A549 treated with CpdA at 1 μM for 4 hours (cell line): ENCODE measurements at places on chromosomes 7 and 10. TPM values are rescaled to one million over a fixed set of nuclear protein-coding genes. Genes with fewer than 3 reads are reported as not detected.

SAMD9L gene
- 0.47 to 1.0 TPM (median 0.75 TPM) in 5 replicates for total RNA-seq

NEURL1 gene
- 0.21 to 0.54 TPM (median 0.43 TPM) in 5 replicates for total RNA-seq

AKR1C8 gene
- total RNA-seq, result 0.19 to 0.31 TPM in 2 of 5 replicates, not detected in the others

CLCN1 gene
- 0.05 TPM in 1 of 5 replicates, not detected in the others for total RNA-seq

TUBAL3 gene
- total RNA-seq, result 0.24 to 0.49 TPM (median 0.31 TPM) in 5 replicates

SDK1 gene
- 0.34 to 0.86 TPM (median 0.59 TPM) in 5 replicates for total RNA-seq

ADAM12 gene
- 3.8 to 5.7 TPM (median 4.3 TPM) in 5 replicates for total RNA-seq
